Stimulated activated CD4-positive, alpha-beta T cell treated with anti-CD3 and anti-CD28 coated beads, Interleukin-12 subunit alpha, Interleukin-12 subunit beta, amount 100 ng/mL, for 24 hours (primary cell): ENCODE measurements at places on chromosomes 13 and 19.

DNA sequence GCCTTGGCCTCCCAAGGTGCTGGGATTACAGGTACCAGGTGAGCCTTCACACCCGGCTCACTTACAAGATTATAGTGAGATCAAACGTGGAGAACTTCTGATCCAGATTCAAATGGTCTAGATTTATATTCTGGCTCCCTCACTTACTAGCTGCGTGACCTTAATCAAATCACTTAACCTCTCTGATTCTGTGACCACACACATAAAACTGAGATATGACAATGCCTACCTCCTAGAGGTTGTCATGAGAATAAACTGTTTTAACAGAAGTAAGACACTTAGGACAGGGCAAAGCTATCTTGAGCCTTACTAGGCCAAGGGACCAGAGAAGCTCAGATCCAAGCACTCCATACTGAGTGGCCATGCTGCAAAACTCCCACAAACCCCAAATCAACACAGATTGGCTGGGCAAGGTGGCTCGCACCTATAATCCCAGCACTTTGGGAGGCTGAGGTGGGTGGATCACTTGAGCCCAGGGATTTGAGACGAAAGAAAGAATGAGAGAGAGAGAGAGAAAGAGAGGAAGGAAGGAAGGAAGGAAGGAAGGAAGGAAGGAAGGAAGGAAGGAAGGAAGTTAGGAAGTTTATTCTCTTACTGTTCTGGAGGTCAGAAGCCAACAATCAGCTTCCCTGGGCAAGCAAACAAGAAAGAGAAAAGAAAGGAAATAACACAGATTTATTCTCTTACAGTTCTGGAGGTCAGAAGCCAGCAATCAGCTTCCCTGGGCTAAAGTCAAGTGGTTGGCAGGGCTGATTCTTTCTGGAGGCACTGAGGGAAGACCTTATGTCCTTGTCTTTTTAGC, 46.1 kb upstream of the MAP3K10 start:
- DNase-seq, result no peak

DNA sequence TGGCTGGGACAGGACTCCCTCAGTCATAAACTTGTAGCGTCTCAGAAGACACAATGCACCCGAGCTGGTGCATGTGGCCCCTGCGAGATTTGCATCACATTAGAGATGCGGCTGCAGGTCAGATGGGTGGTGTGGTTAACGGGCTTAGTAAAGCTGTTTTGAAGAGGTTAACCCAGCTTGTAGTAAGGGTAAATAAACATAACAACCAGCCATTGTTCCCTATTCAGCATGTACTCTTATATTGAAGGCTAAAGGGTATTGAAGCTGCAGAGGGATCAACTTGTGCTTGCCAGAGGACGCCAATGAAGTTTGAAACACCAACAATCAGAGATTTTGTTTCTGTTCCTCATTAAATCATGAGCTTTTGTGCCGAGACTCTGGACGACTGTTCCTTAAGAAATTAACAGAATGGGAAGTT, 79.4 kb downstream of the ZIC5 start:
- DNase-seq, result no peak

- DNase-seq, result no peak
Measured at GRCh38 chr13:33230178-33230881, 55.2 kb downstream of the STARD13 start.

DNA sequence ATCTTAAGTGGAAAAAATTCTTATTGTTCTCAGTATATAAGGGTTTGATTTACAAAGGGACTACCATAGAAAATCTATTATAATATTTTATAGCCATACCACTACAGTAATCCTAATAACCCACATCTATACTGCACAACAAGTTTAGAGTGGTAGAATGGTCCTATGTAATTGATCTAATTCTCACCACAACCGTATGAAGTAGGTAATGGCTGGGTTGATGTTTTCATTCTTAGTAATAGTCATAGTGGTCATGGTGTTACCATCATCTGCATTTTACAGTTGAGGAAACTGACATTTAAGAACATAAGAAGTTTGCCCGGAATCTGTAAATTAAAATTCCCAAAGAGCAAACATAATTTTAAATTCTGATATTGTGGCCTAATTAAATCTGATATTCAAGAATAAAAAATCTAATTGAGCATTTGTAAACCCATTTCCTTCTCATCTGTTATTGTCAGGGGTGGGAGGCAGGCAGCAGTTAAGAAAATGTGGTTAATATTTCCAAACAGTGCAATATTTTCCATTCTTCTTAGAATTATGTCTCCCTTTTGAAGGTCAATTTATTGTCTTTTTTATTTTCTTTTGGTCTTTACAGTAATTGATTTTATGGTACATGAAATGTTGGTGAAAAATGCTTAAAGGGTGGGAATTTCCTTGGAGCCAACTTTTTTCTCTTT, 65.6 kb downstream of the DHRS12 start:
- DNase-seq, result no peak

DNA sequence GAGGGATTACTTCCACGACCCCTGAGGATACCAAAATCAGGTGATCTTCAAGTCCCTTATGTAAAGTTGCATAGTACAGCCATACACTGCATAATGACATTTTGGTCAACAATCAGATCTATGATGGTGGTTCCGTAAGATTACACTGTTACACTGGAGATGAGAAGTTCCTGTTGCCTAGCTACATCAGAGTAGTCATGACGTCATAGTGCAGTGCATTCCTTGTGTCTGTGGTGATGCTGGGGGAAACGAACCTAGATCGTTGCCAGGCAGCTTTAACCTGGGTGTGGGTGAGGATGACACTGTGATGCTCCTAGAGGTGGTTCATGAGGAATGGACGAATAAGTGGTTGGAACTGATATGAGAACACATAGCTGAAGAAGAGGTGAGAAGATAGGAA, 9.1 kb downstream of the ZNF610 start:
- no peak for DNase-seq

DNA sequence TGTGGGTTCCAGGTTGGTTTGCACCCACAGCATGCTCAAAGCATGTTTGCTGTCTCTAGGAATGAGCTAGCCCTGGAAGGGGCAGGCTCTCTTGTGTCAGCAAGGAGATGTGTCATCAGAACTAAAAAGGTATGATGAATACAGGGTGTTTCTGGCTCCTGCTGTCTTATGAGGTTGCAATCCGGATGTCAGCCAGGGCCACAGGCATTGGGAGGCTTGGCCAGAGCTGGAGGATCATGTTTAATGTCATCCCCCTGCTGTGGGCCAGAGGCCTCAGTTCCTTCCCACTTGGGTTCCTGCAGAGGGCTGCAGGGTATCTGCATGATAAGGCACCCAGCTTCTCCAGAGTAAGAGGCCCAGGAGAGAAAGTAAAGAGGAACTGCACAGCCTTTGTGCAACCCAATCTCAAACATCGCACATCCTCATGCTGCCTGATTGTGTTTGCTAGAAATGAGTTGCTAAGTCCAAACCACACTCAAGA, 193.6 kb downstream of the COL4A1 start:
- DNase-seq, result no peak

GRCh38 chr19:46850228-46851203, at the start of gene AP2S1:
Gene AP2S1 (minus strand): TSS chr19:46850846. CDS start chr19:46850766, 80 bp downstream.
- DNase-seq, result peak; percentile 88

GRCh38 chr13:41212881-41213280, 18.5 kb upstream of the KBTBD7 start:
- no peak for DNase-seq

DNA sequence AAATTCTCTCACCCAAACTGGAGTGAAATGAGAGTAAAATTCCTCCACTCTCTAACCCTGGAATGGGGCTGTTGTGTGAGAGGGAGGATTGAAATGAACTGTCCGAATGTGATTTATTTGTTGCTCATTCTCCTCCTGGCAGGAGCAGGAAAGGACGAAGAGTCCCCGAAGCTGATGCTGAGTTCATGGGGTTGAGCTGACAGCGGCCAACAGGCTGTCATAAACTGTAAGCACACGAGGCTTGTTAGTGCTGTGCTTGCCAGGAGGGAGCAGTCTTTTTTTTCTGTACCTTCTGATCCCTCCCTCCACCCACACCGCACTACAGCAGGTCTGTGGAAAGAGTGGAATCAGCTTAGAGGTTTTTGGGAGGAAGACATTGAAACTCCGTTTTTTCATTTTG, 33.1 kb upstream of the ZNF331 start:
- no peak for DNase-seq

- DNase-seq, result peak; percentile 47
Measured at GRCh38 chr19:40797963-40798682, 868 bp upstream of the EGLN2 start.

GRCh38 chr13:34591900-34592529, 350.1 kb upstream of the NBEA start:
- DNase-seq, result no peak

DNA sequence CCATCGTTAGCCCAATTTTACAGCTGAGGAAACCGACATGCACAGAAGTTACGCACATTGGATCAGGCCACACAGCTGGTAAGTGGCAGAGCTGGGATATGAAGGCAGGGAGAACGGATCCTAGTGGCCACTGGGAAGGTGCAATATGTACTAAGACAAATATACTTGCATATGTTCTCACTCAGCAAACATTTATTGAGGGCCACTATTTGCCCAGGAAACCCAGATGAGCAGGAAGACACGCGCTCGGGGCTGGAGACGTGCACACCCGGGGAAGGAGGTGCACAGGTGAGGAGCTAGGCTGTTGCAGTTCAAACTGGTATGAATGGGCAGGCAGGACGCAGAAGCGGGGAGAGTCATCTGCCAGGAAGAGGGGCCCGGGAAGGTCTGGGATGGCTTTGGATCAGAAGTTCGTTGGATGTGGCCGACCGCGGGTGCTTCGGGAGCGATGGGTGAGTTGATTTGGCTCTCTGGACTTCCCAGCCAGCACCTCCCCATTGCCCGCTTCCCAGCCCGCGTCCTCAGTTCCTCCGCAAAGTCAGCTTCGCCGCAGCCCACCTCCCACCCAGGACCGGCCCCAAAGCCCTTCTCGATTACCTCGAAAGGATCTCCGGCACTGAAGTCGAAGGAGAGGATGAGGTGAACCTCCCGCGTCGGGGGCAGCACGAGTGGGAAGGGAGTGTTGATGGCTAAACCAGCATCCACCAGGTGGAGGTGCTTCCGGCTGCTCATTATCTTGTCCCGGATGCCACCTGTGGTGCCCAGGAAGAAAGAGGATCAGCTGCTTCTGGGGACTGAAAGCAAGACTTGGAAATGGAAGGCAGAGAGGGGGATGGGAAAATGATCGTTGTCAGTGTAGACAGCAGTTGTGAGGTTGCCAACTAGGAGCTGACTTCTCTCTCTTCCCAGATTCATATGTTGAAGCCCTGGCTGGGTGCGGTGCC, 17.8 kb upstream of the CABP5 start:
- DNase-seq, result no peak

GRCh38 chr19:17245535-17245984, at the start of gene NR2F6:
Gene NR2F6 (minus strand): TSS chr19:17245919. CDS start chr19:17245220, 699 bp downstream.
- DNase-seq, result no peak

DNA sequence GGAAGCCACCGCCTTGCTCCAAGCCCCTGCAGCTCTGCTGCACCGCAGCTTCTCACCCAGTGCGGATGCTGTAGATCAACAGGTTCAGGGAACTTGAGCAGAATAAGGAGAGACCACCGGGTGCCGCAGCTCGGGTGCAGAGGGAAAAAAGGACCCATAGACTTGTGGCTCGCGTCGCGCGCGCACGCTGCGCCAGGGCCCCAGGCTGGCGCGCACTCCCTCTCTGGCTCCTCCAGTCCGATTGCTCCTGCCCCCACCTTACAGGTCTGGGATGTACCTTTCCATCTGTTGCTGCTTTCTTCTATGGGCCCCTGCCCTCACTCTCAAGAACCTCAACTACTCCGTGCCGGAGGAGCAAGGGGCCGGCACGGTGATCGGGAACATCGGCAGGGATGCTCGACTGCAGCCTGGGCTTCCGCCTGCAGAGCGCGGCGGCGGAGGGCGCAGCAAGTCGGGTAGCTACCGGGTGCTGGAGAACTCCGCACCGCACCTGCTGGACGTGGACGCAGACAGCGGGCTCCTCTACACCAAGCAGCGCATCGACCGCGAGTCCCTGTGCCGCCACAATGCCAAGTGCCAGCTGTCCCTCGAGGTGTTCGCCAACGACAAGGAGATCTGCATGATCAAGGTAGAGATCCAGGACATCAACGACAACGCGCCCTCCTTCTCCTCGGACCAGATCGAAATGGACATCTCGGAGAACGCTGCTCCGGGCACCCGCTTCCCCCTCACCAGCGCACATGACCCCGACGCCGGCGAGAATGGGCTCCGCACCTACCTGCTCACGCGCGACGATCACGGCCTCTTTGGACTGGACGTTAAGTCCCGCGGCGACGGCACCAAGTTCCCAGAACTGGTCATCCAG, 964 bp downstream of the PCDH17 start:
- DNase-seq, result no peak

- DNase-seq, result no peak
Measured at GRCh38 chr13:39929583-39929982, 274.1 kb downstream of the COG6 start.

- DNase-seq, result no peak
Measured at GRCh38 chr13:52158629-52159158, 703 bp downstream of the NEK3 start.

GRCh38 chr19:38891771-38892170, 7.6 kb downstream of the SIRT2 start:
- DNase-seq, result no peak

DNA sequence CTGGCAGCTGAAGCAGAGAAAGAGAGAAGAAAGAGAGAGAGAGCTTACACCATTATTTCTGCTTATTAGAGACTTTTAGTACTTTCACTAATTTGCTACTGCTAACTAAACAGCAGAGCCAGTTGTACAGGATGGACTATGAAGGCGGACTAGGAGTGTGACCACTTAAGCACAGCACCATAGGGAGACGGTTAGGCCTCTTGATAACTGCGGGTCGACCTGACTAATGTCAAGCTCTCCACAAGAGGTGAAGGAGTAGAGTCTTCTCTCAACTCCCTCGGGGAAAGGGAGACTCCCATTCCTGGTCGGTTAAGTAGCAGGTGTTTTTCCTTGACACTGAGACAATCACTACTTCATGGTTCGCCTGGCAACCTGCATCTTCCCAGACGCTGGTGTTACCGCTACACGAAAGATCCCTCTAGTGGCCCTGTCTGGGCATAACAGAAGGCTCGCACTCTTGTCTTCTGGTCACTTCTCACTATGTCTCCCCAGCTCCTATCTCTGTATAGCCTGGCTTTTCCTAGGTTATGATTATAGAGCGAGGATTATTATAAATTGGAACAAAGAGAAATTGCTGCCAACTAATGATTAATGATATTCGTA, 5.3 kb upstream of the PSG7 start:
- DNase-seq, result no peak

DNA sequence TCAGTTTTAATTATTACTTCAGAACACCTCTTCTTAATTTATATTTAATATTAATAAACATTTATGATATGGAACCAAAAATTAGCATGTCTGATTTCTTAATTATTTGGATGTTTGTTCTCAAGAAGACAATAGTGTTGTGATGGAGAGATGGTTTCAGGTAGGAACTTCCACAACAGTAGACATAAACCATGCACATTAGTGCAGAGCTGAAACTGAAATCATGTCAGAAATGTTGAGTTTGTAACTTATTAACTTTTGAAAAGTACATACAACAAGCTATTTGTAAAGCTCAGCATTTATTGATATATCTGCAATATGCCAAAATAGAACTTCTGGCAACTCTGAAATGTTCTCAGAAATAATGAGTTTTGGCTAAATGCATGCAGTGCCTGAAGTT, 11.8 kb upstream of the EDNRB start:
- DNase-seq, result no peak

GRCh38 chr13:67341406-67341805, 111.3 kb upstream of the PCDH9 start:
- no peak for DNase-seq
